ENCODE measurements at places on chromosomes 6 and 20.

- DNase-seq: no peak
These were observed 287.6 kb downstream of the PHF3 start for GRCh38 chr6:63923139-63923739.

- no peak for DNase-seq
These were observed 53.5 kb downstream of the RAB44 start for GRCh38 chr6:36751091-36751490.

GRCh38 chr20:32031007-32031958, 20.8 kb upstream of the HCK start:
- no peak for DNase-seq

DNA sequence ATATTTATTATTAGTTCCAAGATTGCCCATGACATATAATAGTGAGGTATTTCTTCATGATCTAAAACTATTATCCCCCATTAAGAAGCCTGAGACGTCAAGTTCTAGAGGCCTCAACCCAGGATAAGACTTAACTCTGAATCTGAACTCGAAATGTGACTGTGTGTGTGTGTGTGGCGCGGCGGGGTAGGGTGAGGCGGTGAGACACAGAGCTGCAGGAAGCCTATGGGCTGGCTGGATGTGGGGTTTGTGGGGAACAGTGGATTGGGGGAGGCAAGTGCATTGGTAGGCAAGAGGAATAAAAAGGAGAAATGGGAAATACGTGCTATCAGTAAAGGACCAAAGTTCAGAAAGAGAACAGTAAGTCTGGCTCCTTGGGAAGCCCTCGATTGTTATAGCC, 66.5 kb upstream of the RNF146 start:
- DNase-seq: no peak

GRCh38 chr6:108157234-108157980, 8.4 kb upstream of the NR2E1 start:
- no peak for DNase-seq

- DNase-seq: no peak
These were observed 57.2 kb downstream of the ZNF292 start for GRCh38 chr6:87212596-87212995.

DNA sequence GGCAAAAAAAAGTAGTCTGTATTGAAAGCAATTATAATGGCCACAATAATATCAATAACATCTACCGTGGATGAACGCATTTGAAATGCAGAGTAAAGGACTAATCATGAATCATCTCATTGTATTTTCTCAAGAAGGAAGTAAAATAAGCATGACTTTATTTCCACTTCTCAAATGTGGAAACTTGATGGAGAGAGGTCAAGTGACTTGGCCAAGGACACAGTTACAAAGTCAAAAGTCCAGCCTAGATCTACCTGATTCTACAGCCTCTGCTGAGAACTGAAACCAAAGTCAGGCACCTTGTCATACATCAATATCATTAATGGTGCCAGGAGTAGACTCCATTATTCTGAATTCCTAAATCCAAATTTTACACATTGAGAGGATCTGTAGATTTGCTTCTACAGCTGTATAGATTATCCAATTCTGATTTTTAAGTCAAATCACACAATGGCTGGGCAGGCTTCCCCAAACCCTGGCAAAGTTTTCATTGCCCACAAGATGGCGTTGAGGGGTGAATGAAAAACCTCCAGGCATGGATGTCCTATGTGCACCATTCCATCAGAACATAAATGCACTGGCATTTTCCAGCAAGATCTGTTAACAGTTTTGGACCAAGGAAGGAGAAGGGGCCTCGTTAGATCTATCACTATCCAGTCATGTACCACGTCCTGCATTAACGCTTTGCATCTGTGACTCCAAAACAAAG, 423.1 kb downstream of the MAFB start:
- no peak for DNase-seq

DNA sequence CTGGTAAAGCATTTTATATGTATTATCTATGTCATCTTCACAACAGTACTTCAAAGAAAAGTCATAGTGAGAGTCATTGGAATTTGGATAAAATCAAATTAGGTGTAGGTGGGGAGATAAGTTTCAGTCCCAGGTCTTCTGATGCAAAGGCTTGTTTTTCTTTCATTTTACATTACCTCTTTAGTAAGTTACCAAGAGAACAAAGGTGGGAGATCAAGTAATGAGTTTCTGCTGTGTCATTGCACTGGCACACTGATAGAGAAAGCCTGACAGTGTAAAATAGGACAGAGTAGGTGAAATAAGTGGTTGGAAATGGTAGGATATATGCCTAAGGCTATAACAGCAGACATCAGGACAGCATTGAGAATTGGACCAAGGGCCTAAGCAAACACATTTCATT, 250.4 kb downstream of the NKAIN2 start:
- no peak for DNase-seq

DNA sequence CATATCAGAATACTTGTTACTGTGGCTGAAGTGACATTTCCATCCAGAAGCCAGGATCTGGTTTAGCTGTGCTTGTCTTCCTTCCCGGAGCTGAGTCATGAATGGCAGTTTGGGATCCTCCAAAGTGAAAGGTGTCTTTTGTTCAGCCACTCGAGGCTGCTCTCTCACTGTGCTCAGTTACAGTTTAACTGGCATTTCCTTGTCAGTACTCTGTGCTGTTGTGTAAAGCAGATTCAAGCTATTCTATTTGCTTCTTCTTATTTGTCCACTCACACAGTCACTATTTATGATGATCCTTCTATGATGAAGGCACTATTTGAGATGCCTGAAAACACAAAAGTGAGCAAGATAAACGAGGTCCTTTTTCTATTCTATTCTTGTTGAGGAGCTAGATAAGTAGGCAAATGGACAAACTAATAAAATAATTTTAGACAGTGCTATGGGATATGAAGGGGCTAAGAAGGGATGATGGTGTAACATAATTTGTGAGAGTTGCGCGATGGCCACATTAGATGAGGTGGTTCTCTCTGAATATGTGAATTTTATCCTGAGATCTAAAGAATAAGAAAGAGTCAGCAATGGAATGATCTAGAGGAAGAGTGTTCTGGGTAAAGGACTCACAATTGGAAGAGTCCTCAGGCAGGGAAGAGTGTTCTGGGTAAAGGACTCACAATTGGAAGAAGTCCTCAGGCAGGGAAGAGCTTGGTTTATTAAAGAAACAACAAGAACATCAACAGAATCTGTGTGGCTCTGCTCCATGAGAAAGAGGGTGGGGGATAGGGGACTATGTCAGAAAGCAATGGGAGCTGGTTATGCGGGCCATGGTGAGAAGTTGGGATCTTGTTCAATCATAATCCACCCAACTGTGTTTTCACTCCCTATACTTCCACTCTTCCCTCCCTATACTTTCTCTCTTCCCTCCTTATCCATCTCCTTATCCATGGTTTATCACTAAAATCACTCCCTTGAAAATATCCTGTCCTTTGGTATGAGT, 40.1 kb downstream of the CYP24A1 start:
- DNase-seq: no peak

DNA sequence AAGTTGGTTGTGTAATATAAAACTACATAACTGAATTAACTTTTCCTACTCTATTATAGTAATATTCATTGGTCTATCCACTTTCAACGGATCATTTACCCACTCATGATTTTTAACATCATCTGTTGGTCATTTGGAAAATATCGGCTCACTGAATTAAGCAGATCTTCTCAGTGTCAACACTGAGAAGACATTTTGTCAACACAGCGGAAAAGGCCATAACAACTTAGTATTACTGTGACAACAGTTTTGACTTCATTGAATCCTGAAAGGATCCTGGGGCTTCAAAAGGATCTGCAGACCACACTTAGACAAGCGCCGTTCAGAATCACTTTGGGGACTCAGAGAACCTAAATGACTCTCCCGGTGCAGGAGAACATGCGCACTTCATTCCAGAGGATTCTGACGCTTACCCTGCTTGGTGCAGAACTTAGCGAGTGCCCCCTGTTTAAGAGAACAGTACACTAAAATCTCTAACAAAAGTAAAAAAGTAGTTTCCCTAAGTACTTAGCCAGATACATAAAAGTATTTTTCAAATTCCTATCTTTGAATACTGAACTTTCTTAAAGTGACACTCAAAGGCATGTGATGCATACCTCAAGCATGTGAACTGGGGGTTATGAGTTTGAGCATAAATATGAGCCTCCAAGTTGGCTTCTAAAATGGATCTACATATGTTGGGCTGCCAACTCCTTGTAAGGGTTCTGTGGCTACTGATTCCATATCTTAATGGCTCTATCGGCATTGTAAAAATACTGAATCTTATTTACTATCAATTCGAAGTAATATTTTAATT, 4.0 kb downstream of the ZBTB2 start:
- DNase-seq: no peak

GRCh38 chr6:29943053-29943966, 978 bp downstream of the HLA-A start:
- no peak for DNase-seq

DNA sequence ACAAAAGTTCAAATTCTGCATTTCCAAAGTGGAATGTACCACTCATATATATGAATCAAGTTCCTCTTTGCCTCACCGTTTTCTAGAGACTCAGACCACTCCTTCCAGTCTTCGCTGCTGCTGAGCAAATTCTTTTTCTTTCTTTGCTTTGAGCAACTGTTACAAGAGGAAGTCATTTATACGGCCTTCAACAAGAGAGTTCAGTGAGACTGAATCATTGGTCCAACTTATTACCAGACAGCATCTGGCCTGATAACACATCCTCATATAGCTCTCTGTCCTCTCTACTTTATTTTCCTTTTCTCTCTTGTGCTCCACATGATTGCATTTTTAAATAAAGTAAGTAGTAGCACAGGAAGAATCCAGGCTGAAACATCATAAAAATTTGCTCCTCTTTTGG, 652.7 kb downstream of the PHF3 start:
- no peak for DNase-seq

DNA sequence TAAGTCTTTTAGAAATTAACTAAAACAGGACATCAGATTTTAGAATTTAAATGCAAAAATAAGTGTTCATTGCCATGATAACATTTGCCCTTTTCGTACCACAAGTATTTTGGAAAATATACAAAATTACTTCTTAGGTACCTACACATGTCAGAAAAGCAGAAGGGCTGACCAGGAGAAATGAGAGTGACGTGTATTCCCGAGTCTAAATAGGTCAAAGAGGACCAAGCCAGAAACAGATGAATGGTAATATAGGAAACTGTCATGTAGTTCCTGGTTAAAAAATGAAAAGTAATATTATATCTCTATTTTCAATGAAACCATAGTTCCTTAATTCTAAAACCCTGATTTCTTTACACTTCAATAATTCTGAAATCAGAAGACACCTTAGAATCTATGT, 126.2 kb downstream of the IPCEF1 start:
- DNase-seq: no peak

DNA sequence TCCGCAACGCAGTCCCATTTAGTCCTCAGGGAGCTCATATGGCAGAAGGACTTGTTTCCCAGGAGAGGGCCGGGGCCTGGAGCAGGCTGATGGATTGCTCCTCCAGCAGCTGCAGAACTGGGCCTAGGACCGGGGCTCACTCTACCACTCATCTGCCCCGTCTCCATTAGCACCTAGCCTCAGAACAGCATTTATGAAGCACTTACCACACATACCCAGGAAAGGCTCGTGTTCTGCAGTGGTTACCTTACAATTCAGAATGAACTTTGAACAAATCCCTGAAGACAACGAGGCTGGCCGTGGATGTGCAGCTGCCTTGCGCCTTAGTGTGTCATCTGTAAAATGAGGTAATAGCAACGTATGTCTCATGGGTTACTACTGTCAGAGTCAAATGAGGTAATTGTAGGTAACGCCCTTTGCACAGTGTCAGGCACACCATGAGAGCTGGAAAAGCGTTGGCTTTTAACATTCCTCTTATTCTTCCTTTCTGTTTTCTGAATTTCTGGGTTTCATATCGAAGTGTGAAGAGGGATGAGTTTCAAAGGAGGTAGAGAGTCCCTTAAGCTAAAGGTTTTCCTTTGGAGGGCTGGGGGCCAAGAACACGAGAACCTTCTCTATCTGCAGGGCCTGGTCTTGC, 46.3 kb upstream of the CD93 start:
- no peak for DNase-seq

DNA sequence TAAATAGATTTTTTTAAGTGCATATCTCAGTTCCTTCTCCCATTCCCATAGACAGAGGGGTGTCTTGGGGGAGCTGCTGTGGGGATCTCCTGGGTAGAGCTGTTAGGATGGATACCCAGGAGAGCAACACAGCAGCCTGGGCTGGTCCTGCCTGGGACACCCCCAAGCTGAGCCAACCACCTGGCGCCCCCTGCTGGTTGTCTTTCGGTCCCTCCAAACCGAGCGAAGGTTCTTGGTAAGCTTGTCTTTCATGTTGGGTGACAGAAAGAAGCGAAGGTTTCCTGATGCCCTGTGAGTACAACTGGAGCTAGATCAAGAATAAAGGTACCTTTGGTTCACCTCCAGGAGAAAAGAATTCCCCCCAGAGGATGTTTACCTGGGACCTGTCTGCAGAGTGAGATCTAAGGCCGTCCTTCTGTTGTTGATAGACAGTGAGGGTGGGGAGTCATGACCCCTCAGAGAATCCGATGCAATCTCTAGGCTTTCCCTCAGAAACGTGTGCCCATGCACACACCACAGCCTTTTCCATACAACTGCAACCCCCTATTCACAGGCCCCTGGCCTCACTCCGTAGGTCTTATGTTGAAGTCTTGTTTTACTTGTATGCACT, 50.8 kb downstream of the SNX9 start:
- peak; percentile 5 for DNase-seq

DNA sequence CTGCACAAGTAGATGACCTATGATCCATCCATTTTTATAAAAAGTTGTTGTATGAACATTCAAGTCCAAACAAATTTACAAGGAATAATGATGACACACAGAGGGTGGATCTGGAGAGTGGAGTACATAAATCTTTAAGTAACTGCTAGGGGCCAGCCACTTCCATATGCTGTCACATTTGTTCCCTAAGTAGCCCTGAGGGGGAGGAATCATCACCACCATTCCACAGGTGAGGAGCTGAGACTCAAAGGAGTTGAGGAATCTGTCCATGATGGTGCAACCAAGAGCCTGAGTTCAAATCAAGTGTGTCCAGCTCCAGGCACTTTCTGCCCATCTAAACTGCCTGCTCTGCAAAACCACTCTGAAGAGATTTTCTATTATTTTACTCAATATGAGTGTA, 132.1 kb downstream of the AIG1 start:
- no peak for DNase-seq

DNA sequence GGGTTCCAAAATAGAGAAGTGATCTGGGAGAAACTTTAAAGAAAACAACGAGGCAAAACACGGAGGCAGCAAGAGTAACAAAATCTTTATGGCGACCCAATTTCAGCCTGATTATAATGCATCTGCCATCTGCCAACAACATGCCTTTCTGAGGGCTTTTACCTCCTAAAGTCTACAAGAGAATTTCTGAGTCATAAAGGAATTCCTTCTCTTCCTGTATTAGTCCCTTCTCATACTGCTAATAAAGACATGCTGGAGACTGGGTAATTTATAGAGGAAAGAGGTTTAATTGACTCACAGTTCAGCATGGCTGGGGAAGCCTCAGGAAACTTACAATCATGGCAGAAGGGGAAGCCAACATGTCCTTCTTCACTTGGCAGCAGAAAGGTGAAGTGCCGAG, 226.6 kb downstream of the HACE1 start:
- no peak for DNase-seq
